Glutamatergic neuron (in vitro differentiated cells): ENCODE measurements at places on chromosomes 4 and X. TPM values are rescaled to one million over a fixed set of nuclear protein-coding genes. Genes with fewer than 3 reads are reported as not detected.

- H3K27ac ChIP-seq = no peak overlapping the region
- H3K4me1 ChIP-seq = no peaks in the 10 kb centered on the region
- DNase-seq = no peak
Measured at GRCh38 chr4:102478186-102478585, 23.0 kb upstream of the NFKB1 start.

DNA sequence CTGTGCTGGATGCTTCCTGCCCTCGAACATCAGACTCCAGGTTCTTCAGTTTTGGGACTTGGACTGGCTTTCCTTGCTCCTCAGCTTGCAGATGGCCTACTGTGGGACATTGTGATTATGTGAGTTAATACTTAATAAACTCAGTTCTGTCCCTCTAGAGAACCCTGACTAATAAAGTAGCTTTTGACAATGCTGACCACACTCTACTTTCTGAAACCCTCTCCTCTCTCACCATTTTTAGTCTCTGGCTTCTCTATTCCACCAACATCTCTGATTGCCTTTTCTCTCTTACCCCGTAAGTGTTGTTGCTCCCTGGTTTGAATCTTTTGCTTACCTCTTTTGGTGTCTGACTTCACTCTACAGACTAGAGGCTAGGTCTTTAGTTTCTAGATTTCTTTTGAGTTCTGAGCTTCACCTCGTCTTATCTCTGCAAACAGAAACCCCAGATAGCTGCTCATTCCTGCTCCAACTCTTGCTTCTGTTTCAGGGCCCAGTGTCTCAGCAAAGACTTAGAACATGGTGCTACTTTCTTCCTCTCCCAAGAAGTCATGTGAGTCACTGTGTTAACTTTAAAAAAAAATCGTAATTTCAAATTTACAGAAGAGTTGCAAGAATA is 11.4 kb downstream of the TMSB4X start:
- peaks cover 4% of the 10 kb centered on the region for H3K4me1 ChIP-seq
- peaks cover 9% of the 10 kb centered on the region for H3K36me3 ChIP-seq
- no peak overlapping the region for H3K27ac ChIP-seq
- H3K4me3 ChIP-seq = no peak overlapping the region

- H3K27ac ChIP-seq = no peak overlapping the region
- H3K36me3 ChIP-seq = no peaks in the 10 kb centered on the region
- DNase-seq = no peak
- H3K27me3 ChIP-seq = no peaks in the 10 kb centered on the region
- no peak overlapping the region for H3K4me3 ChIP-seq
Measured at GRCh38 chr4:105591573-105591972, 39.2 kb downstream of the ARHGEF38 start.

DNA sequence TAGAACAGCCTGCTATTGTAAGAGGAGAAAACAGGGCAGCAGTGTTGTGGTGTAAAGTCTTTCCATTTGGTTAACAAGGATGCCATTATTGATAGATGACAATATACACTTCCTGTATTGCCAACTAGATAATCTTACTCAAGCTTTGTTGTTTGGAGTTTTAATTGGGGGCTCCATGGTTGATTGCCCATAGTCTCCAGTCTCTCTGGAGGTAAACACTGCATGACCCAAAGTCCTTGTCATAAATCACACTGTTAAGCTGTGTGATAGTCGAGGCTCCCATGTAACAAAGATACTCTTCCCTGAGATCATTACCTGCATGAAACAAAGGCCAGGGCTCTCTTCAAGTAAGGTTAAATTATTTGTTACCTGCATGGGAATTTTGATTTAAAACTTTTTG is 394.6 kb downstream of the C4orf33 start:
- H3K27me3 ChIP-seq = no peaks in the 10 kb centered on the region
- H3K36me3 ChIP-seq = no peaks in the 10 kb centered on the region
- DNase-seq = no peak
- no peaks in the 10 kb centered on the region for H3K4me1 ChIP-seq
- no peak overlapping the region for H3K4me3 ChIP-seq
- H3K27ac ChIP-seq = no peak overlapping the region

DNA sequence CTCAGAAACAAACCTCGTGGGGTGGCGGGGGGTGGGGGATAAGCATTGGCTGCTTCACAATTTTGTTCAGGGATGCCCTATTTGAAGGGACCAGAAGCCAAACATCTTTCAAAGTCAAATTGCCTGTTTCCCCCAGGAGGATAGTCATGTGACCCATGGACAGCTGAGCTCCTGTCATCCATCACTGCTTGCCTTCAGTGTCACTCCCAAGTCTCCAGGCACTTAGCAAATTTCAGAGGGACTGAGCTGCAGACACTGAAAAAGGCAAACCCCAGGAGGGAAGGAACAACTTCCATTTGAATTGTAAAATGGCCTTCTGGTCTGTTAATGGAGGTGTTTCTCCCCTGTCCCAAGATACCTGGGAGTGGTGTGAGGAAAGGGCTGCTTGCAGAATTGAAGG is 73.4 kb downstream of the FRMPD3 start:
- H3K4me1 ChIP-seq = peaks cover 18% of the 10 kb centered on the region
- no peaks in the 10 kb centered on the region for H3K36me3 ChIP-seq
- peak overlapping the region; percentile 72 for H3K4me3 ChIP-seq
- DNase-seq = peak; percentile 28
- H3K27ac ChIP-seq = peak overlapping the region; percentile 87
- H3K27me3 ChIP-seq = peaks cover 1% of the 10 kb centered on the region

GRCh38 chr4:155911905-155912304 is 8.4 kb downstream of the TDO2 start:
- no peak overlapping the region for H3K4me3 ChIP-seq
- no peak overlapping the region for H3K27ac ChIP-seq
- no peaks in the 10 kb centered on the region for H3K27me3 ChIP-seq
- H3K4me1 ChIP-seq = peaks cover 7% of the 10 kb centered on the region
- no peaks in the 10 kb centered on the region for H3K36me3 ChIP-seq
- DNase-seq = no peak

DNA sequence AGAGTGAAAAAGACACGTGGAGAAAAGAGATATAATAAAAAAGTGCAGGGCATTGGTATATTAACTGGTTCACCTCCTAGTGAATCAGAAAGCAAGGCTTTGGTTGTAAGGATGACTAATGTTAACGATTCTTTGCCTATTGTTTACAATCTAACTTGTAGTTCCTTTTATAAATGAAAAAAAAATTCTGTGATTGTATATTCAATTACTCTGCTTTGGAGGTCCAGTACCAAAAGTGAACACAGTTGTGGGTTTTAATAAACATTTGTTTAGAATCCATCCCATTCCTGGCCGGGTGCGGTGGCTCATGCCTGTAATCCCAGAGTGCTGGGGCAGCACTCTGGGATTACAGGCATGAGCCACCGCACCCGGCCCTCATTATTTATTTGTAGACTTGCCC is 36.9 kb upstream of the PRSS12 start:
- peaks cover 2% of the 10 kb centered on the region for H3K27me3 ChIP-seq
- peaks cover 13% of the 10 kb centered on the region for H3K4me1 ChIP-seq

DNA sequence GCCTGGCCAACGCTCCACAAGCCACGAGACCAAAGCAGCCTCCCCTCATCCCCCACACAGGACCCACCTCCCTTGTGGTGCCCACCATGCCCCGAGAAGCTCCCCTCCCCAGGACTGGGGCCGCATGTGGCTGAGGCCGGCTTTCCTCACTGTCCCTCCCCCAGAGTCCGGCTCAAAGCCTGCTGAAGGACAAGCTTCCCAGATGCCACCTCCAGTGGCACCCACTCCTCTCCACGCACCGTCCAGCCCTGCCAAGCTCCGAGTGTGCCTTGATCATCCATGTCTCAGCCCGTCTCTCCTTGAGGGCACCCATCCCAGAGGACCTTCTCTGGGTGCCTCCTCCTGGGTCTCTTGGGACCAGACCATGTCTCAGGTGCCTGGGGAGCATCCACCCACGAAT is 58.8 kb upstream of the MXD4 start:
- no peak overlapping the region for H3K27ac ChIP-seq
- peaks cover 8% of the 10 kb centered on the region for H3K36me3 ChIP-seq
- no peak overlapping the region for H3K4me3 ChIP-seq
- peaks cover 9% of the 10 kb centered on the region for H3K27me3 ChIP-seq

UCHL1 gene
- total RNA-seq = 1,012 TPM

TEX13B gene
- total RNA-seq = not detected

CDS1 gene
- total RNA-seq = 1.3 TPM
